ENCODE measurements at places on chromosomes 1 and 21.

- DNase-seq = no peak
Measured at GRCh38 chr1:171794085-171794484, 12.6 kb downstream of the METTL13 start.

GRCh38 chr1:226002667-226003501 is 3.7 kb upstream of the SDE2 start:
- DNase-seq = no peak

- DNase-seq = no peak
Measured at GRCh38 chr1:211579440-211580302, 710 bp upstream of the SLC30A1 start.

DNA sequence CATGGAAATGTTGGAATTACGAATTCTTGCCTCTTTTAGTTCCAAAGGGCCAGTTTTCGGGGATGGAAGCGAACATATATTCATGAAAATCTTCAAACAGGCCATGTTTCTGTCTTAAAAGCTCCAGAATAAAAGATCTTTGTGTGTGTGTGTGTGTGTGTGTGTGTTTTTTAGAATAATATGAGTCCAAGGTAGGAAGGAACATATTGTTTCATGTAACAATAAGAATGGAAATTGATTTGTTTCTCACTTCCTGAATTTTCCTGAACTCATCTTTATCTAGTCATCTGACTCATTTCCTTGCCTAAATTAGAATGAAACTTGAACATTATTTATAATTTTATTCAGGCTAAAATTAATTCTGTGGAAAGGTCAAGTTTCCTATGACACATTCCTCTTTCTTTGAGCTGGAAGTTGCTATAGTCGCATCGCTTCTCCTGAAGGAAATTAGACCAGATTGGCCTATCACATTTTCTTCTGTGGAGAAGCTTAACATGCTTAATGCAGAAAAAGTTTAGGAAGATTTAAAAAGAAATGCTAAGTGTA is 805.1 kb upstream of the ADAMTS5 start:
- DNase-seq = no peak

DNA sequence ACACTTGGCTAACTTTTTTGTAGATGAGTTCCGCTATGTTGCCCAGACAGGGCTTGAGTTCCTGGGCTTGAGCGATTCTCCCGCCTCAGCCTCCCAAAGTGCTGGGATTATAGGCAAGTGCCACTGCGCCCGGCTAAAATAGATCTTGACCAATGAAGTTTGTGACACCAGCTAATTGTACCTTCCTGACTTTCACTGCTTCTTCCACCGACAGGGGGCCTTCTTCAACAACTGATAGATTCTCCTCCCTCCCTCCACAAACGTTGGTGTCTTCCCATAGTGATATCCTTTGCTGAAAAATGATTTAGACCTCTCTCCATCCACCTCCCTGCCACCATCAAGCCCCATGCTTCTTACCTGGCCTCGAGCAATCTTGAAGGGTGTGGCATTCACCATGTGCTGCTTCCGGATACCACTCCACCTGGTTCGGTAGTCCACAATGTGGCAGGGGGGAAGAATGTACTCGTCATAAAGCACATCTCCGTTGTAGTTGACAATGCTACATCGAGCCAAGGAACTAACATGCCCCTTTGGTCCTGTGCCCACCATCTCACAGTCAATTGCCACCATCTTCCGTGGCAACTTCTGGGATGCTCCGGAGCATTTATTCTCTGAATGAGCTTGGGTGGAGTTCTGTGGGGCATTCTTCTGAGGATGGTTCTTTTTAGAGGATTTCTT is 1.6 kb upstream of the METTL25B start:
- DNase-seq = no peak

GRCh38 chr1:208643005-208643597 is 398.9 kb upstream of the PLXNA2 start:
- no peak for DNase-seq

- DNase-seq = no peak
Measured at GRCh38 chr1:42825036-42825851, 8.0 kb upstream of the SVBP start.

DNA sequence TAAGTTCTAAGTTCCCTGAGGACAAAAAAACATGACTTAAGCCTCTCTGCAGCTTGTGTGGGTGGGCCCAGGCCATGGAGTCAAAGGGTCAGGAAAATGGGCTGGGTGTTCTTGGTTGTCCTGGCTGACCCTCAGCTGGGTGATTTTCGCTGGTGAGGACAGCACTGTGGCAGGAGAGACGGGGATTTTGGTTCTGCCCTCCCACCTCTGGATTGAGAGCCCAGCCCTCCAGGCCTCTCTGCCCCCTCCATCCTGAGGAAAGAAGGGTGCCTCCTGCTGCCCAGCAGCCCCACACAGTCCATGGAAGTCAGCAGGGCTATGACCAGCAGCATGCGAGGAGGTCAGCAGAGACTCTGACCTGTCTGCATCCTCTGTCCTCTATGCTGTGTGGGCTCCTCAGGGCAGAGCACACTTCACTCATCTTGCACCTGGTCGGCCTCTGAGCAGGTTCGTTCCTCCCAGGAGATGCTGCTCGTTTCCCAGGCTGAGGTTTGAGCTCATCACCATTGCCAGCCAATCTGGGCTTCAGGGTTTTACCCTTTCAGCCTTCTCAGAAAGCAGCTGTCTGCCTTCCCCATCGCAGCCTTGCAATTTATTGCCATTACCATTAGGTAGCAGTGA is 26.5 kb downstream of the PHGDH start:
- no peak for DNase-seq

- DNase-seq = no peak
Measured at GRCh38 chr21:35367553-35367952, 318.5 kb upstream of the RUNX1 start.

- no peak for DNase-seq
Measured at GRCh38 chr21:41562101-41563000, 54.4 kb upstream of the TMPRSS2 start.

DNA sequence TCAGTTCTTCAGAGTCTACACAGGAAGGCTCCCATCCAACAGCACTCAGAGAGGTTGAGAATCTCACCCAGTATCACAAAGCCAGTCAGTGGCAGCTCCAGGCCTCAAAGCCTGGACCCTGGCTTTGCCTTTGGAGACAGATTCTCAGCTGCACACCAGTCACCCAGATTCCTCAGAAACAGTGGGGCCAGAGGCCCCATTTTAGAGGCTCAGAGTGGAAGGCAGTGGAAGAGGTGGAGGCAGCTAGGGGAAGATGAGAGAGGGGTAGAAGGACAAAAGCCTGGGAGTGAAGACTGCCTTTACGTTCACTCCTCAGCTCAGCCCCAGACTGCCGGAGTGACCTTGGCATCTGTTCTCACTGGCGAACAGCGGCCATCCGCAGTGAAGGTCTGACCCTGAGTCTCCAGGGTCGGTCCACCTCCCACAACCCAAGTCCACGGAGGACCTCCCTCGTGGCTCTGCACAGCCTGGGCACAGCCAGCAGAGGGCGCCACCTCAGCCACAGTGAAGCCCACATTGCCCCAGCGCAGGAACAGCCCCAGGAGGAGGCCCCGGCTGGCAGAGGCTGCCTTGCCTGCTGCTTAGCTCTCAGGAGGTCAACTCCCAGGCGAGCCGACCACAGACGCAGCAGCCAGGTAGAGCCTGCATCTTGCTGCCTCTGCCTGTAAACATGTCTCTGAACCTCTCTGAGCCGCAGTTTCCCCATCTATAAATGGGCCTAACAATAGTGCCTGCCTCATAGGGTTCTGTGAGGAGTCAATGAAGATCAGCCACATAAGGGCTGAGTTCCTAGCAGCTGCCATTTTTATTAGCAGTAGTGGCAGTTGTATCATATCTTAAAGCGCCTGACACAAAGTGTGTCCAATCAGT is 5.9 kb upstream of the FNDC5 start:
- DNase-seq = no peak

GRCh38 chr1:247268390-247269045 is 12.6 kb downstream of the VN1R5 start:
- no peak for DNase-seq

GRCh38 chr1:215256936-215257679 is 174.6 kb downstream of the KCNK2 start:
- DNase-seq = peak; percentile 61

DNA sequence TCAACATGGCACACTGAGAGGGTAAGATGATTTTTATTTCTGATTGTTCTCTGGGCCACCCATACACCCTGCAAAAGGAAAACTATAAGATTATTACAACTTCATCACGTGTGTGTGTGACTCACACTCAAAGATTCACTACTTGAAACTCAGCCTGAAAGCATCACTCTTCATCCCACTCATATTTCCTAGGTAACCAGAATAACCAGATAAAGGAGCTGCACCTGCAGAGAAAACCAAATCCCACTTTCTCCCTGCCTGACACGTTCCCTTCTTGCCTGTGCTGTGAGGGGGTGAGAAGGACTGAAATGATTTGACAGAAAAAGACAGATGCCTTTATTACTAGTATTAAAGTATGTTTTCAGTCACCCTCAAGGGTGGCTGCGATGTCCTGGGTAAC is 131.6 kb downstream of the TGFBR3 start:
- DNase-seq = no peak

- DNase-seq = no peak
Measured at GRCh38 chr1:201251851-201252430, 31.4 kb upstream of the PKP1 start.

DNA sequence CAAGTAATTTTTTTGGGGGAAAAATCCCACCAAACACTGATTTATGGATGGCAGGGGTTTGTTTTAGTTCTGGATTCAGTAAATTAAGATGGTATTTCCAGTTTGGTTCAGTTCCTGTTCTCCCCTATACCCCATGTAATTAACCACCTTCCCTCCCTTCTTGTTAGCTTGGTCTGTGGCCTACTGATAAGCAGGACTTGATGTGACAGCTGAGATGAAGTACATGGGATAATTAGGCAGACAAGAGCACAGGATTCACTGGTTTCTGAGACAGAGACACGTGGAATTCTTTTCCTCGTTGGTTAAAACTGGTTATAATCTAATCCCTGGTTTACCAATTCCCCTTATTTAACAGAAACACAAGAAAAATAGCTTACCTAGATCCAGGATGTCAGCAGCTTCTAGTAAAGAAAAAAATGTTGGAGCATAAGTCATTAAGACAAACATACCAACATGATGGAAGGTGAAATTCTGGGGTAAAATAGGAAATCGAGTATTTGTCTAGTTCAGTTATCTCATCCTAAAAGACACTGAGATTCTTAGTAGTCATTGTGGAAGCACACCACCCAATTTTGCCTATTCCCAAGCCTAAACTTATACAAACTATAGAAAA is 81.5 kb downstream of the SCMH1 start:
- DNase-seq = no peak

GRCh38 chr1:61452176-61453035 is 272.5 kb downstream of the TM2D1 start:
- DNase-seq = no peak

Measured in spinal cord (tissue), 10 donors.